ENCODE measurements at places on chromosomes 5 and 9. TPM values are rescaled to one million over a fixed set of nuclear protein-coding genes. Genes with fewer than 3 reads are reported as not detected.

The MARCOL gene
- total RNA-seq = not detected

DNA sequence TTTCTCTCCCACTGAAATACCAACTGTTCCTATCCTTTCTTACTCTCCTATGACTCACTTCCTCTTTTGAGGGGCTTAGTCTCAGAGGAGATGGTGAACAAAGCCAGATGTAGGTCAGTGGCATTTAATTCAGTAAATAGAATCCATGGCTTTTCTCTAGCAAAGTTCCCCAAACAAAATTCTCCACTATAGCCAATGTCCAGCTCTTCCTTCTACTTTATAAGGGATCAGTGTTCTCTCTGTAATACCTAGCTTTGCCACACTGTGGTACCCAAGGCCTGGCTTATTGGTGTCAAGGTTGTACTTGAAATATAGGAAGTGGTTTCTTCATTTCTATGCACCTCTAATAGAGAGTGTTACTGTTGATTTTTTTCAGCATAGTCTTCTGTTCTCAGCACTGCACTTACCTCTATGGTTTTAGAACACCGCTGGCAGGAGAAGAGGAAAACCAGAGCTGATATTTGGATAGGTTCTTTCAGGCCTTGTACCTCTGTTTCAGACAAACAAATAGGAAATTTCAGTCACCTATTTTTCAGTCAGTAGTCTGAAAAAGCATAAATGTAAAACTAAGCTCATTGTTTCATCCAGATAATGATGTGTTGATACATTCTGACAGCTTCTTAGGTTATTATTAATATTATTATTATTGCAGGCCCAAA, 40.6 kb upstream of the ITGA2 start:
- DNase-seq = no peak

DNA sequence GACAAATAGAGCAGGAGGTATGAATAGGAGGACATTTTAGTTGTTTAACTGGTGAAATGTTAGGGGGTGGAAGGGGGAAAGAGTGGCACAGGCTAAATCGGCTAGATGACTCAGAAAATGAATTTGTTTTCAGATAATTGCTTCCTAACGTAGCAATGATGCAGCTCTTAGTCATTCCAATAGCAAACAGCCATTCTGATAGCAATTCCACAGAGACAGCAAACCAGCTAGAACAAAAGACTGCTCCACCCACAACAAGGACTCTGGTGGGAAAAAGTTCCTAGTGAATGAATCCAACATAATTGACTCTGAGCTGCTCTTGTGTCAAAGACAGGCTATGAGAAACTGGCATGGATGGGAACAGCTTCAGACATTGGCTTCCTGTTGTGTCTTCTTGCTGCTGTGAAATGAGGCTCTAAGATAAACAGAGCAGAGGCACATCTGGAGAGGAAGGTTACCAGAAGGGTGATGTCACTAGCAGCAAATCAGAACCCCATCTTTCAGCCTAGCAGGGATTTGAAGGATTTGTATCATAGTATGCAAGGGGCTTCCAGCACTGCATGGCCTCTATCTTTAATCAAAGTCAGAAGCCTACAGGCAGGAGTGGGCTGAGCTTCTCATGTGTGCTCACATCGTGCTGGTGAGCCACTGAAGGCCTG, 28.1 kb upstream of the F2RL1 start:
- DNase-seq = no peak

The IL6ST gene
- 137 TPM for total RNA-seq

The FGD3 gene
- 2.7 TPM for total RNA-seq

DNA sequence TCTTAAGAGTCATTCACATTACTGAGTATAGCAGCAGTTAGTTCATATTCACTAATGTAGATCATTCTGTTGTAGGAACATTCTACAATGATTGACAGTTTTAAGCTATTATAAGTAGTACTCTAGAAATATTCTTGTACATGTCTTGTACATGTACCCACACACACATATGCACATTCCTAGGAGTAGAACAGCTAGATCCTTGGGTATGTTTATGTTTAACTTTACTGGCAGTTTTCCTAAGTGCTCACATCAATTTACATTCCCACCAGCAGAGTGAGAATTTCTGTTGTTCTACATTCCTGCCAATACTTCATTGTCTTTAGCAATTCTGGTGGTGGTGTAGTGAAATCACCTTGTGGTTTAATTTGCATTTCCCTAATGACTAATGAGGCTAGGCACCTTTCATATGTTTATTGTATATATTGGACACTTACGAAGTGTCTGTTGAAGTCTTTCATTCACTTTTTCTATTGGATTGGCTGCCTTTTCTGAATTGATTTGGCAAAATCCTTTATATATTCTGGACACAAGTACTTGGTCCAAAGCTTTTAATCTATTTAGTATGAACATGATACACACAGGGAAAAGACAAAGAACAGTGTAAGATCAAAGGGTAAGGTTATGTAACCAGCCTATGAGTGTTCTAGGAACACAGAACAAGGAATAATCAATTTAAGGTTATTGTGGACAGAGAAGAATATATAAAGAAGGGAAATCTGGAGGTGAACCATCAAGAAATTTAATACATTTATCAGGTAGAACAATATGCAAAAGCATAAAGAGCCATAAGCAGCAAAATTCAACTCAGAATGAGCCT, 95.6 kb downstream of the MLLT3 start:
- DNase-seq = no peak

- no peak for DNase-seq
Measured at GRCh38 chr9:75085640-75086039, 2.3 kb downstream of the NMRK1 start.
